ENCODE measurements at places on chromosomes 2 and 18. TPM values are rescaled to one million over a fixed set of nuclear protein-coding genes. Genes with fewer than 3 reads are reported as not detected.

DNA sequence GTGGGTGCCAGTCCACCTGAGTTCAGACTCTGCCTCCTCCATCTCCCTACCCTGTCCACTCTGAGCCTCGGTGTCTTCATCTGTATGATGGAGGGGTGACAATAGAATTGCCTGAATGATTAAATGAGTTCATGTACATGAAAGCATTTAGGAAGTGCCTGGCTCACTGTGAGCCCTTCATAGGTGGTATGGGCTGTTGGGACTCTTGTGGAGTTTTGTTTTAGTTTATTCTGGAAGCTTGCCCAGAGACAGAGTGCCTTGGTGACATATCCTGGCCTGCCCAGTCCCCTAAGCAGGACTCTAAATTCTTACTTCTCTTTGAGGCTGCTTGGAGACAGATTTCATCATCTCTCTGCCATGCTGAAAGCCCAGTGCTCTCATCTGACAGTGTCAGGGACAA lies 24.5 kb upstream of the GIGYF2 start:
- no peaks in the 10 kb centered on the region for H3K4me1 ChIP-seq
- no peaks in the 10 kb centered on the region for H3K27me3 ChIP-seq
- H3K36me3 ChIP-seq, result no peaks in the 10 kb centered on the region
- DNase-seq, result no peak
- no peak overlapping the region for H3K27ac ChIP-seq

RNF125 gene
- total RNA-seq, result 0.15 TPM

DNA sequence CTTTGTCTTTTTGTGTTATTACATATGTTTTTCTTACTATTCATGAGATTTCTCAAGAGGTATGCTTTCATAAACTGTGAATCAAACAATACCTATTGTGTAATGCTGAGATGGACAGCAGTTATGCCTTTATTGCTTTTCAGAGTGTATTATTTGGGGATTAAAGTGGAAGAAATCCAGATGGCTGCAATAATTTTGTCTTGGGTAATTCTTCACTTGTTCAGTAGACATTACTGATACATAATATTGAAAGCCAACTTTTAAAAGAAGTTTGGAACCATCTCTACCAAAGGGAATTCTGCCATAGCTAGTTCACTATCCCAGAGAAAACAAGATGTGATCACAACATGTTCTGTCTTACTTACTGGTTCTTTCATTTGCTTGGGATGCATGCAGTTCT lies 253.4 kb upstream of the ZSWIM2 start:
- H3K4me1 ChIP-seq, result no peaks in the 10 kb centered on the region
- H3K27ac ChIP-seq, result no peak overlapping the region
- no peaks in the 10 kb centered on the region for H3K36me3 ChIP-seq
- DNase-seq, result no peak
- no peaks in the 10 kb centered on the region for H3K27me3 ChIP-seq
- H3K4me3 ChIP-seq, result no peak overlapping the region

GRCh38 chr2:28354920-28355520 lies 37.6 kb upstream of the FOSL2 start:
- no peak overlapping the region for H3K27ac ChIP-seq
- H3K27me3 ChIP-seq, result no peaks in the 10 kb centered on the region
- no peak for DNase-seq
- no peaks in the 10 kb centered on the region for H3K36me3 ChIP-seq
- no peak overlapping the region for H3K4me3 ChIP-seq

SLC30A3 gene
- total RNA-seq, result 2.3 TPM

DNA sequence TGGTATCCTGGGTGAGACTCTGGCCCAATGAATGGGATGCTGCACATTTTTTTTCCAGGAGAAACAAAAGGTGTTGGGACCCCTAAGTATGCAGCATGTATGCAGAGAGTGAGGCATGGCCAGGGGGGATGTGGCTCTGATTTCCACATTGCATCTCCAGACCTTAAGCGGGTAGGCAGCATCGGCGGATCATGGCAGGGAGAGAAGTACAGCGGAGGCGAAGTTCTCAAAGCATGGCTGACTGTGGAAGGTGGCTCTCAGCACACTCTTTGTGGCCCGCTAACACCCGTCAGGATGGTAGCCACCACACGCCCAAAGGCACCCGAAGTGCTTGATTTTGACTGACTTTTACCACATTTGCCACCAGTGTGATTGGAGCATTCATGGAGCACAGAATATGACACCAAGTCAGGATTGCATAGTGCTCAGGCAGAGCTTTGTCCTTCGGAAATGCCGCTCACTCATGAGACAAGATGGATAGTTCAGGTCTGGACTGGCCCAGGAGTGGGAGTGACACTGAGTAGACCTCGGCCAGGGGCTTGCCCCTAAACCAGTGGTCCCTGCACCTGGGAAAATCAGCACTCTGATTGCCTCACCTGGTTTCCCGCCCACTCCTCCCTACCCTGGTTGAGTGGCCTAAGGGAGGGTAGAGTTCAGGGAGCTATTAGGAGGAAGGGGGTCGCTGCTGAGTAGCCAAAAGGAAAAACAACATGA lies 14.2 kb downstream of the INPP4A start:
- H3K27me3 ChIP-seq, result no peaks in the 10 kb centered on the region
- peak overlapping the region; percentile 92 for H3K27ac ChIP-seq
- H3K4me3 ChIP-seq, result no peak overlapping the region
- no peaks in the 10 kb centered on the region for H3K36me3 ChIP-seq

DNA sequence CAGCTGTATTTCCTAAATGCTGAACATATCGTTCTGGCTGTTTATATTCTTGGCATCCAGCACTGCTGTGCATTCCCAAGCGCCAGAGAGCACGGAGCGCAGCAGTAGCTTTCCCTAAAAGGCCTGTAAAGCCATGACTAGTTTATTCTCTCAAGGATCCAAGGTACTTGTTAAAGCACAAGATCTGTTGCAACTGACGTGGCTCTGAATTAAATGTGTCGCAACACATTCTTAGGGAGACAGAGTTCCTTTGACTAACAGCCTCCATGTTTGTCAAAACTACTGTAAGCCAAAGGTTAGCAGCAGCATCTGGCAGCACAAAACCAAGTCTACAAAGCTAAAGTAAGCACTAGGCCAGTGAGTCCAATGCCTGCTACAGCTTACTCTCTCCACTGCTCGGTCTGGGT lies 188.6 kb upstream of the FN1 start:
- no peak overlapping the region for H3K4me3 ChIP-seq
- no peak overlapping the region for H3K27ac ChIP-seq
- H3K27me3 ChIP-seq, result no peaks in the 10 kb centered on the region
- H3K36me3 ChIP-seq, result no peaks in the 10 kb centered on the region
- DNase-seq, result no peak
- H3K4me1 ChIP-seq, result peaks cover 23% of the 10 kb centered on the region

GRCh38 chr2:27185331-27186026 lies 26.4 kb upstream of the ATRAID start:
- no peaks in the 10 kb centered on the region for H3K27me3 ChIP-seq
- DNase-seq, result no peak
- no peaks in the 10 kb centered on the region for H3K36me3 ChIP-seq
- H3K4me1 ChIP-seq, result peaks cover 9% of the 10 kb centered on the region

DNA sequence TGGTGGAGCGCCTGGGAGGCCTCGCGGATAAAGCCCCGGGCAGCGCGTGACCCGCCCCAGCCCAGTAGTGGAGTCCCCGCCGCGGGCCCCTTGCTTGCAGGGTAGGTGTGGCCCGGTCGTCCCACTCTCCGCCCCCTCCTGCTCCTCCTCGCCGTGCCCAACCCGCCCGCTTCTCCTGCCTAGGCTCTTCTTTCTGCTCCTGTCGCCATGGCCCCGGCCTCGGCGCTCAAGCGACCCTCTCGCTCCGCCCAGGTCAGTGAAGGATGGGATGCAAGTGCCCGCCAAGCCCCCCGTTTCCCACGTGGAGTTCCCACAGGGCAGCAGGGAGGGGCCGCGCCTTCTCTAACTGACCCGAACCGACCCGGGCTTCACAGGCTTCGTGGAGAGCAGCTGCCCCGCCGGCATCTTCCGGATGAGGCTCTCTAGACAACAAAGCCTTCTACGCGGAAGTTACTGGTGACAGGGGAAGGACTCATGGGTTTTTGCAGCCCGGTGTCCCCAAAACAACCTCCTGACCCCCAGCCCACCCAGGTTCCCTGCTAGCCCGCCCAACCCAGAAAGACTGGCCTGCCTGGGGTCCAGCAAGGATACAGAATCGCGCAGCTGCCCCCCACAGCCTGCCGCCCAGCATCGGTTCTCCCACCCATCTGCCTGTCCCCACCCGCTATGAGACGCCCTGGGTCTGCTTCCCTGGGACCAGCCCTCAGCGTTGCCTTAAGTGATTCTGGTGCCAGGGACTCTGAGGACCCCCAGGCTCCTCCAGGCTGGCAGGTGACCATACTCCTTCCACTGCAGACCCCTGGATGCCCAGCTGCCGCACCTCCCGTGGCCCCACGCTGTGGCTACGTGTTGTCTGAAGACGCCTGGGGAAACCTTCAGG lies 32.8 kb downstream of the TTC32 start:
- no peak overlapping the region for H3K4me3 ChIP-seq
- no peak overlapping the region for H3K27ac ChIP-seq
- no peaks in the 10 kb centered on the region for H3K36me3 ChIP-seq
- no peaks in the 10 kb centered on the region for H3K4me1 ChIP-seq
- DNase-seq, result no peak
- H3K27me3 ChIP-seq, result no peaks in the 10 kb centered on the region

DNA sequence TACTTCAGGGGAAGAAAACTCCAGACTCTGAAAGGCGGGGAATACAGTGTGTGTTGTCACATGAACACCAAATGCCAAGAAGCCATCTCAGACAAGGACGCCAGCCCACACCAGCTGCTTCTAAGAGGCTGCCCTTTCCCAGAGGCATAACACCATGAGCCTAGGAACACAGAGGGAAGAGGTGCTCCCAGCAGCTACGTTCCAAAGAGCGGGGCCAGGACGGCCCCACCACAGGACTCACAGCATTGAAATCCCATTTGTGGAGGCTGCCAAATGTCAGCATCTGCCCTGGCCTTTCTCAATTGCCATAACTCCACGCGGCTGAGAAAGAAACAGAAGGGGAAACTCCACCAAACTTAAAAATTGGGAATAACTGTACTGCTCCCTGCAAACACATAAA lies 20.1 kb upstream of the ID2 start:
- 0 out of 2 replicates have a peak, but pooled peaks cover 3% of the 10 kb centered on the region for H3K4me1 ChIP-seq
- H3K4me3 ChIP-seq, result no peak overlapping the region
- H3K27me3 ChIP-seq, result peaks cover 82% of the 10 kb centered on the region
- no peaks in the 10 kb centered on the region for H3K36me3 ChIP-seq

HAAO gene
- 0.73 TPM for total RNA-seq

- no peak for DNase-seq
- no peak overlapping the region for H3K27ac ChIP-seq
- H3K4me3 ChIP-seq, result no peak overlapping the region
- H3K36me3 ChIP-seq, result no peaks in the 10 kb centered on the region
- no peaks in the 10 kb centered on the region for H3K27me3 ChIP-seq
These were observed 235.2 kb upstream of the LINC00305 start for GRCh38 chr18:64384101-64384500.

DNA sequence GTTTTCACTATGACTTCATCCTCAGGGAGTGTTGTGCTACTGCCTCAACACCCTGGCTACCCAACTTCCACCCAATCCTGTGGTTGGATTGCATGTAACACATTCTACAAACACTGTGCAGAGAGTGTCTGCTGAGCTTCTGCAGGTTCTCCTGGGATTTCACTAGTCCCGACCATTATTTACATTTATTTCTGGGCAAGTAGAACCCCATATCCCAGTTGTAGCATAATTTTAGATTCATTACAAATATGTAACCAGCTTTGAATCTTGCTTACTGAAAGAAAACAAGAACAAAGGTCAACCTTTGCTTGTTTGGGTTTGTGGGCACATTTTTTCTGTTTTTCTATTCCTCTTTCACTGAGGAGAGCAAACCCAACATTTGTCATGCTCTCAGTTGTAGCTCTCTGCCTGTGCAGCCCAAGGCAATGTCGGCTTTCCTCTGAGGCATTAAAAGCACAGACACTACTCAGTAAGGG lies 2036.1 kb upstream of the LRRTM1 start:
- H3K4me3 ChIP-seq, result no peak overlapping the region
- no peaks in the 10 kb centered on the region for H3K36me3 ChIP-seq
- no peak for DNase-seq
- no peaks in the 10 kb centered on the region for H3K4me1 ChIP-seq

GRCh38 chr18:4806331-4806730 lies 351.2 kb upstream of the DLGAP1 start:
- DNase-seq, result no peak
- no peak overlapping the region for H3K4me3 ChIP-seq
- H3K4me1 ChIP-seq, result no peaks in the 10 kb centered on the region
- no peak overlapping the region for H3K27ac ChIP-seq

GRCh38 chr2:163086940-163087339 lies 248.4 kb upstream of the KCNH7 start:
- no peaks in the 10 kb centered on the region for H3K27me3 ChIP-seq
- no peaks in the 10 kb centered on the region for H3K36me3 ChIP-seq
- no peaks in the 10 kb centered on the region for H3K4me1 ChIP-seq
- DNase-seq, result no peak

- H3K27me3 ChIP-seq, result no peaks in the 10 kb centered on the region
- H3K4me3 ChIP-seq, result no peak overlapping the region
- no peaks in the 10 kb centered on the region for H3K4me1 ChIP-seq
- H3K27ac ChIP-seq, result no peak overlapping the region
- no peak for DNase-seq
These were observed 1600.1 kb downstream of the DPP10 start for GRCh38 chr2:116042530-116042929.

GRCh38 chr18:9608298-9608697 lies 6.1 kb downstream of the PPP4R1 start:
- H3K36me3 ChIP-seq, result peaks cover 71% of the 10 kb centered on the region
- H3K27me3 ChIP-seq, result no peaks in the 10 kb centered on the region
- DNase-seq, result no peak
- H3K4me3 ChIP-seq, result no peak overlapping the region
- H3K4me1 ChIP-seq, result peaks cover 48% of the 10 kb centered on the region
- peak overlapping the region; percentile 10 for H3K27ac ChIP-seq

RAB6C gene
- not detected for total RNA-seq

GRCh38 chr2:75500633-75501032 lies 60.1 kb downstream of the EVA1A start:
- no peak overlapping the region for H3K4me3 ChIP-seq
- no peaks in the 10 kb centered on the region for H3K36me3 ChIP-seq
- no peak overlapping the region for H3K27ac ChIP-seq
- no peaks in the 10 kb centered on the region for H3K4me1 ChIP-seq
- DNase-seq, result no peak

- H3K4me1 ChIP-seq, result peaks cover 71% of the 10 kb centered on the region
- H3K36me3 ChIP-seq, result peaks cover 14% of the 10 kb centered on the region
- peak overlapping the region; percentile 99 for H3K27ac ChIP-seq
- DNase-seq, result peak; percentile 45
These were observed 675 bp upstream of the MLPH start for GRCh38 chr2:237486334-237486818.

ALK gene
- total RNA-seq, result not detected

- H3K4me1 ChIP-seq, result no peaks in the 10 kb centered on the region
- no peaks in the 10 kb centered on the region for H3K36me3 ChIP-seq
- DNase-seq, result no peak
These were observed 18.8 kb upstream of the TEX44 start for GRCh38 chr2:231573698-231574421.

DNA sequence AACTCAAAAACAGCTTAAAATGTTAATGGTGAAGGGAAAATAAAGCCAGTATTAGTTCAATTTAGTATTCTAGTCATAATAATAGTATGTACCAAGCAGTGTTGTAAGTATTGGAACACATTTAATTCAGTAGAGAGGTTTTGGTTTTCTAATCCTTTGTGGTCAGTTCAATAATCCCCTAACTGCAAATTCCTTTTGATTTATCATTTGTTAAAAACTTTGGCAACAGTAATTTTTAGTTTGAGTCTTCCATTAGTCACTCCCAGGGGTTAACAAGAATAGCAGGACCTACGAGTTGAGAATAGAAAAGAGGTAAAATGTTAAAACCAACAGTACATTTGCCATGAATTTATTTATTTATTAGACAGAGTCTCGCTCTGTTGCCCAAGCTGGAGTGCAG lies 10.7 kb downstream of the MRPL44 start:
- peak; percentile 57 for DNase-seq
- no peaks in the 10 kb centered on the region for H3K27me3 ChIP-seq
- H3K36me3 ChIP-seq, result peaks cover 42% of the 10 kb centered on the region
- H3K27ac ChIP-seq, result no peak overlapping the region
- H3K4me1 ChIP-seq, result no peaks in the 10 kb centered on the region

TSPYL6 gene
- not detected for total RNA-seq

LYG2 gene
- not detected for total RNA-seq

Data from PC-9 (cell line).